Fibroblast of mammary gland (primary cell): ENCODE measurements at places on chromosomes 7 and 10.

DNA sequence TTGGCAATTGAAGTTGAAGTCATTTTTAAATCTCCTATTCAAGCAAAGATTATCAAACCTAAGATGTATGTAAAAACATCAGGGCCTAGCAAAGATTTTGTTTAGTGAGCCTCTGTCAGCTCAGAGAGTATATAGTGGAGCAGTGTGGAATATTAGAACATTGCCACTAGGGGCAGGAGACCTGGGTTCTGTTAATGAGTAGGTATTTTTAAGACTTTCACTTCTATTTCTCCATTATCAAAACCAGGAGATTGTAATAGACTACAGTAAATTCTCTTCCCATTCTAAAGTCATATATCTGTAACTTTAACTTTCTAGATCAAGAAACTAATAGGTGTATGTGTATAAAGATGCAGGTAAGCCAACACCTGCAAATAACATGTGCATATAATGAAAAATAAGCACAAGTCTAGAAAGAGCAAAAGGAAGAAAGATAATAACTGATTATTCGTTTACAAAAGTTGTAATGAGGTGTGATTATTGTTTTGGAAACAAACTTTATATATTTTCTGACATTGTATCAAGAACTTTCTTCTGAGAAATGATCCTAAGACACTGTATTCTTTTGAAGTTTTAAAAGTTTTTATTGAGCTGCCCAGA, 64.4 kb downstream of the KCND2 start:
- peak; percentile 22 for DNase-seq

DNA sequence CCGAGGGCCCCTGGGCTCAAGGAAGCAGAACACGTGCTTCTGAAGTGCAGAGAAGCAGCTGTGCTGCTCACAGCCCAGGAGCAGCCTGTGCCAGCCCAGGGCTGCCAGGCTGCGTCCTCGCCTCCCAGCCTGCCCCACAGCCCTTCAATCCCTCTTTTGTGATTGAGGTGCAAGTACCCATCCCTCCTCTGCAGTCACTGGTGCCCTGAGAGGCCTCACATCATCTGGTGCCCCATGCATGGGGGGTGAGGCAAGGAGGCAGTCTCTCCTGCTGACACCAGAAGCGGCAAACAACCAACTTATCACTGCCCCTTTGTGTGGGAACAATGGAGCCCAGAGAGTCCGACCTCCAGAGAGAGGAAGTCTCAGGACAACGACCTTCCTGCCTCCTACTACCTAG, 49.8 kb upstream of the FGFR2 start:
- DNase-seq: no peak

GRCh38 chr10:74987339-74988053, 124.0 kb upstream of the SAMD8 start:
- DNase-seq: peak; percentile 74

DNA sequence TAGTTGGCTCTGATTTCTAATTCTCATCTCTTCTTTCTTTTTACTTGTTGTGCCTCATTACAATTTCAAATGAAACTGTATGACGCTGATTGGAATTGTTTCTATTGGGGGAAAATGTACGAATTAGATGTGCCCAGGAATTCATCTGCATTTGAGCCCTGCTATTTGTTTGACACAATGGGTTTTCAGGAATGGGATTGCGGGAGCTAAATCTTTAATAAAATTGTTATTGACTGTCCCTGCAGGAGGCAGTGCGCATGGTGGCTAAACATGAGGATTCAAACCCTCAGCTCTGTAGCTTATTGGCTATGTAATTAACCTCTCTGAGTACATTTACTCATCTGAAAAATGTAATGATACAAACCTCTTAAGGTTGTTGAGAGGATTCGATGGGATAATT, 181.6 kb downstream of the NXPH1 start:
- no peak for DNase-seq

GRCh38 chr7:157008-157310, 35.4 kb upstream of the FAM20C start:
- no peak for DNase-seq

- peak; percentile 70 for DNase-seq
These were observed 324.5 kb upstream of the KLF6 start for GRCh38 chr10:4109469-4109868.
